ENCODE measurements at places on chromosomes 7 and 10.

DNA sequence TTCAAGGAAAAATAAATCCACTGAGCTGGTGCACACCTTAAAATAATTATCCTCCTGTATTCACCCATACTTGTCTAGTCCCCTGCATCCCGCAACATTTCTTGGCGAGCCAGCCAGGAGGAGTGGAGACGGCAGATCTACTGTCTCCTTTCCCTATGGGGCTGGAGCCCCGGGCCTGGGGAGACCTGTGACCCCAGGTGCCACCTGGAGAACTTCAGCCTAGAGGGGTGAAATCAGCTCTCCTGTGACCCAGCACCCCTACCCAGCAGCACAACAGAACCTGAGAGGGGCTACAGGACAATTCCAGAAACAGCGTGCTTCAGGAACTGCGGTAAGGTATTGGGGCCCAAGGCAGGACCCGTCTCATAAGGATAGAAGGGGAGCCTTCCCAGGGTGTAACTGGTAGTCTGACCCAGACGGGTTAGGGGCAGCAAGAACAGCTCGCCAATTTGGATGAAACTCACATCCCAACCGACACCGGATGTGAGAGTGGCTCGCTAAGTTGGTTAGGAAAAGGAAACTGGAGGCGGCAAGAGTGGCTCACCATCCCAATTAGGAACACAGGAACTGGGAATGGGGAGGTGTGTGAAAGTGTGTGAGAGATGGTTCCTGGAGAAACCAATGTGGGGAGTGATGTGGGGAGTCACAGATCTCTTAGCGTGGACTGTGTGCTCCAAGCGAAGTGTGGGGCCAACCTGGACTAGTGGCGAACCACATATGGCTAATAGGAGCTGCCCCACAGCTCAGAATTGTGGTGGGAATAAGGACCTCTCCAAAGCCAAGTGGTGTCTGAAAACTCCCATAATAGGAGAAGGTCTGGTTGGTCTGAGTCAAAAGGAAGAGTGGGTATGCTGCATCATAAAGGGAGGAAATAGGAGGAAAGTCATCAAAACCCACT is 15.1 kb upstream of the DENND2A start:
- ATAC-seq, result no peak

DNA sequence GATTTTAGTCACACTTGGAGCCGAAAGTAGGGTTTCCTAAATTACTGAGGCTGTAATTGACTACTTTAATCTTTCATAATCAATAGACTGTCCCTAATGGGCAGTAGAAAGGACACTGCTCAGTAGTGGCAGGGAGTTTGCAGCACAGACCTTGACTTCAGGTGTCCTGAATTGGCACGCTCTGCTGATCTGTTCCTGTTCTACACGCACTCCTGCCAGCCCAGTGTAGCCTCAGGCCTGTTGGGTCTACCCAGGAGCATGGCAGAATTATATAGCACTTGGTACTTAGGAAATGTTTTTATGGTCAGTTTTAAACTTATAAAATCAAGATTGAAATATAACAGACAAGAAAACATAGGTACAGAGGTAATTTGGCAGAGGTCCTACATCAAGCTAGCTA is 9.0 kb downstream of the EIF4H start:
- no peak for ATAC-seq

DNA sequence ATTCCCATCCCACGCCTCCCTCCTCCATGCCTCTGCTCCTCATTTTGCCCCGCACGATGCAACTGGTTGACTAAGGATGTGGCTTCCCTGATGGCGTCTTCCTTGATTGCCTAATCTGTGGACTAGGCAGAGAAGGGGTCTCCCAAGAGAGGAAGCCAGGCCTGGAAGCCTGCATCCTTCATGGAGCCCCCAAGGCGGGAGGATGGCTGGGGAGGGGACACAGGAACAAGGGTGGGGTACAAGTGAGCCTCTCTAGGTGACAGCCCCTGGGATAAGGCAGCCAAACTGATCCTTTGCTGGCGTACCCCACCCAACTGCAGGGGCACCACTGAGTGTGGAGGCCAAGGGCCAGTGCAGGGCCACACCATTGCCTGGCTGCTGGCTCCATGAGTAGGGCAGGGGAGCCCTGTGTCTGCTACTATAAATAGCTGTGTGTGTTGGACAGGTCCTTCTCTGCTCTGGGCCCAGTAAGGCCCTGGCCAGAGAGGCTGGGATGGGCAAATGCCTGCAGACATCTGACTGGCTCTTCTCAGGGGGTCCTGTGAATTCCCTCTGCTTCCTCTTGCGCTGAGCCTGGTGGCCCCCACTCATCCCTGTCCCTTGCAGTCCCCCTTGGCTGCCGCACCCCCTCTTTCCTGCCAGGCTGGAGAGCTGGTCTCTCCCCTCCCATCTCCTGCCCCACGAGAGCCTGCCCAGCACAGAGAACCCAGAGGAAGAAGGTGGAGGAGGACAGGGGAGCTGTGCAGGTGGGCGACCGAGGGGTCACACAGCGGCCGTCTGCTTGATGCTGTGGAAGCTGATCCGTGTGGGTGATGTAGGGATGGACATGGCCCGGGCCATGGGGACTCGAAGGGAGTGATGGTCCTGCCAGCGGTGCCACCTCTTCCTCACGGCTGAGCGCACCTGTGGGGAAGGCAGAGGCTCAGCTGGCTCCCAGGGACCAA is 29.3 kb downstream of the CRHR2 start:
- ATAC-seq, result no peak

GRCh38 chr7:148045521-148045920 is 545.0 kb upstream of the C7orf33 start:
- ATAC-seq, result no peak

DNA sequence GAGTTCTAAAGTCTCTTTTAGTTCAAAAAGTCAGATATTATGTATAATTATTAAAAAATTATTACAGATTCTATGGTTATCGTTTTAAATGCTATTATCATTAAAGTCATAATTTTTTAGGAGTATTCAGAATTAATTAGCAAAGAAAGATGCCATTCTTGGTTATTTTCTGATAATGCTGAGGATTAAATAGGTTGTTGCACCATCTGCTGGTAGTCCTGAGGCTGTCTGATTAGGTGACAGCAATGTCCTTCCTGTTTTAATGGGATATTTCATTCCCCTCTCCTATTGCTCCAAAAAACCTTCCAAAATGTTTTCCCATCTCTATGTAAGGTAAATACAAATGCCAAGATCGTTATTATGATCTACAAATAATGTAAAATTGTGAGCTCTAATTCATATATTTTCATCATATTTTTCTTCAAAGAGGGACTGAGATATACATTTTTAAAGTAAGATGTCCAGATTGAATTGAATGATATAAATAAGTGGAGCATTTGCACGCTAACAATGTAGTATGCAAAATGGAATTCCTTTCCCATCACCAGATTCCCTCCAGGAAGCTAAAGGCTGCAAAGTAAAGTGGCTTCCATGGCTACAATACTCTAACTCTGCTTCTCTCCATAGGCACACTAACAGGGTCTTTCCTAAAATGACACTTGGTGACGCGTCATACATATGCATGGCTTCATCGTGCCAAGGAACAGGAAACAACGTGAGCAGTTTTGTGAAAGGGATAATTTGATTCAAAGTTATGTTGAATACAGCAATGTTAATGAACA is 58.8 kb upstream of the AKR1E2 start:
- ATAC-seq, result no peak

DNA sequence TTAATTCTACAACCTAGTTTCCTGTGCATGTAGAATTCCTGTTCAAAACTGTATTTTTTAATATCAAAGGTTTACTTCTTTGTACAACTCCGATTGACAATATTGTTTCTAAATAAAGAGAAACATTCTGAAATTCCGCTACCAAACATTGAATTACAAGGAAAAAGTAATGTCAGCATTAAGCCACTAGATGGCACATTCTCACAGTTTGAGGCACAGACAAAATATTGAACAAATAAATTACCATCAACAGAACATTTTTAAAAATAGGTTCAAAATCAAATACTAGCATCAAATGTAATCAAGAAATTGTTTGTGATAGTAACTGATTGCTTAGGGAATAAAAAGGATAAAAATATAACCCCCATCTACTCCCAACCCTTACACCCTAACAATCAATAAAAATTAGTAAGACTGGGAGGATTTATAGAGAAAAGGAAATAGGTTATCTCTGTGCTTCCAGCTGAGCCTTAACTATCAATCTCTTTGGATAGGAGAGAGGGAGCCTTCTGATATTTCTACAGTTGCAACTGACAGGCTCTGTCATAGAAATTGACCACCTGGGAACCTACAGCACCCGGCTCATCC is 86.6 kb upstream of the C7orf33 start:
- ATAC-seq, result no peak

DNA sequence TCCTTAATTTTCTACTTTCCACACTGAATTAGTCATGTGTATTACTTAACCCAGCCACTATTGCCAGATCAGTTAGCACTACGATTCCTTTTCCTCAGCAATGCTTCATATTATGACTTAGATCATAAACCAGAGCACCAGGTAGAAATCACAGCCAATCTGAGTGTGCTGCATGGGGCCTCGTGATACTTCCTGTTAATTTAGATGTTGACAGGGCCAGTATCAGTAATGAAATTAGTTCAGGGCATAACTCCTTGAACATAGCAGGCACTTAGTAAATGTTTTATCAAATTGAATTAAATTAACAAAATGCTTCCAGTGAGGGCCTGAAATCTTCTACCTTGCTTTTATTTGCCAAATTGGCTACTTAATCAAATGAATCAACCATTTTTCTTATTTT is 169.3 kb upstream of the LRGUK start:
- no peak for ATAC-seq

DNA sequence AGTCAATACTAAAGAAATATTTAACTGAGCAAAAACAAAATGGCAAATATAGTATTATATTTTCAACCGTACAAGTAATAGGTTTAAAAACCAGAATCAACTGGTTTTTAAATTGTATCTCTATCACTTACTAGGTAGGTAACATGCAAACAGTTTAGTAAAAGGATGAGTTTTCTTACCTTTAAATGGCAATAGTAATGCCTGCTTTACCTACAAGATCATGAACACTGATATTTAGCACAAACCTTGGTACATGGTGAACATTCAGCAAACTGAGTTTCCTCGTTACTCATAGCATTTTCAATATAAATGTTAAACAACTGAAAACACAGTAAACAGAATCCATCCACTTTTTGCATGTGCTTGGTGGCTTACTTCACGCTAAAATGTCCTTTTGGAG is 389.1 kb downstream of the PARD3 start:
- ATAC-seq, result no peak

DNA sequence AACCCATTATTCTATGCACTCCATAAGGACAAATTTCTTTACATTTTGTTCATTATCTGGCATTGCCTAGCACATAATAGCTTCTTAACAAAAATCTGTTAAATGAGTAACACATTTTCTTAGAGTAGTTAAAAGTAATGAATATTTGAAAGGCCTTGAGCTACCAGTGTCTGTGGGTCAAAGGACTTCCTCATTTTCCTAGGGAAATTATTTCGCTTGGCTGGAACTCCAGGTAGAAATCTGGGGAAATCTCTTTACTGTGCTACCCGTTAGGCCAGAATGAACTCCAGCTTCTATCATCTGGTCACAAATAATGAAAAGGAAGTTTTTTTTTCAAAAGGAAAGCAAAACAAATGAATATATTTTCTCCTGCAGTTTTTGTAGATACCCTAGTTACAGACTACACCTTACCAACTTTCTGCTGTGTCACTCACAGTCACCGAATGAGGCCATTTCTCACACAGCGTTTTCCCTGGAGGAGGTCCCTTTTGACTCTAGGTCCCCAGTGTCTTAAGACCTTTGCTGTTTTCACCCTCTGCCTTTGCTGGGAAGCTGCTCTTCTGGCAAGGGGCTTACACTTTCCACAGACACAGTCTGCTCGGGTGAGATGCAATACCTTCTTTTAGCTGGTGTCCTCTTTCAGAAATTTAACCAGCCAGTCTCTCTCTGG is 1.6 kb downstream of the SAMD9L start:
- peak; percentile 66 for ATAC-seq

DNA sequence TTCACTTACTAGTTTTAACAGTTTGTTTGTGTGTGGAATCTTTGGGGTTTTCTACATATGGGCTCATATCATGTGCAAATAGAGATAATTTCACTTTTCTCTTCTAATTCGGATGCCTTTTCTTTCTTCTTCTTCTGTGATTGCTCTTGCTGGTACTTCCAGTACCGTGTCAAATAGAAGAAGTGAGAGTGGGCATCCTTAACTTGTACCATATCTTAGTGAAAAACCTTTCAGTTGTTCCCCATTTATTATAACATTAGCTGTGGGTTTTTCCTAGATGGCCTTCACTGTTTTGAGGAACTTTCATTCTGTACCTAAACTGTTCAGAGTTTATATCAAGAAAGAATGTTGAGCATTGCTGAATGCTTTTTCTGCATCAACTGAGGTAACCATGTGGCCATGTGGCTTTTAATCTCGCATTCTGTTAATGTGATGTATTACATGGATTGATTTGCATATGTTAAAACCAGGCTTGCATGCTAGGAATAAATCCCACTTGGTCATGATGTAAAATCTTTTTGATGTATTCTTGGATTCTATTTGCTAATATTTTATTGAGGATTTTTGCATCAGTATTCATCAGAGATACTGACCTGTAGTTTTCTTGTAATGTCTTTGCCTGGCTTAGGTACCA is 78.7 kb downstream of the FAM107B start:
- no peak for ATAC-seq

GRCh38 chr7:26237035-26237807 is 35.7 kb downstream of the CBX3 start:
- ATAC-seq, result no peak

- ATAC-seq, result no peak
Measured at GRCh38 chr7:156639426-156640256, 933 bp upstream of the RNF32 start.

GRCh38 chr10:18483516-18484186 is 167.7 kb downstream of the NSUN6 start:
- no peak for ATAC-seq

GRCh38 chr7:83153419-83153818 is 9.3 kb downstream of the PCLO start:
- no peak for ATAC-seq

DNA sequence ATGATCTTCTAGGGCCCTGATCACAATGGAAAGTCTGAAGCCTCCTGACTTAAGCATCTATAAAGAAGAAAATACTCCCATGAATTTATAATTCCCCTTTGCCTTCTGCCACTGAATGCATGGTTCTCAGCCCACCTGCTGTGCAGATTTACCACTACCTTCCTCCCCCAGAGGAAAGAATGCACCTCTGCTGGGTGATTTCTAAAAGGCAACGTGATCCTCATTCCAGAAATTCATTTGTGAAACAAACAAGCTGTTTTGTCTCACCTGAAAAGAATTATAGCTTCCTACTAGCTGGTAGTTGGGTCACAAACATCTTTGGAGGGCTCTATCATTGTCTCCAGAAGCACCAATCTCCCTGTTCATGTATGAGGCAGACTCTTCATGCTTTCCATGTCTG is 320.2 kb downstream of the CDC14C start:
- ATAC-seq, result no peak

DNA sequence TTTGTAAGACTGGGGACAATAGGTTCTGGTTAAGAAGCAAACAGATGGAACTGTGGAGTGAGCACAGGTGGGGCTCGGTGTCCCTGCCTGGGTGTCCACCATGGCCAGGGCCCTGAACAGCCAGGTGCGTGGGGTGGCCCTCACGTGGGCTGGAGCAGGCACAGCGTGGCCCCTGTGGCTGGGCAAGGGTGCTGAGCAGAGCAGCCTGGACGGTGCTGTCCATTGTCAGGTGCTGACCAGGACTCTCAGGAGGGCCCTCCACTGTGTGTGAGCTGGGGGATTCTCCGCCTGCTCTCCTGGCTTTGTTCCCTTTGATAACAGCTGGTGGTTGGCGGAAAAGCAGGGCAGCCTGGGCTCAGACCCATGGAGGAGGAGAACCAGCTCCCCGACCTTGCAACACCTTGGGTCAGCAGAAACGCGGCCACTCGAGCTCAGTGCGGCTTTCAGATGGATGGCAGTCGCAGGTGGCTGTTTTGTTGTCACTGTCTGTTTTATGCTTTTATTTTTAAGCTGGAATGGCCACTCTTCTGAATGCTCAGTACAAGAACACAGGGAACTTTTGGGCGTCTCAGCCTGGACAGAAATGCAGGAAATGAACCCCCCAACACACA is 273.9 kb upstream of the ADARB2 start:
- ATAC-seq, result no peak

Measured in activated CD4-positive, CD25-positive, alpha-beta regulatory T cell treated with anti-CD3 and anti-CD28 coated beads, Interleukin-2, amount 50 U/mL, for 24 hours (primary cell).